Hematopoietic multipotent progenitor cell (in vitro differentiated cells): ENCODE measurements at places on chromosomes 11 and 22.
A peak's percentile ranks its signal among the peaks of the same experiment; 100 is the strongest.

- DNase-seq: no peak
Measured at GRCh38 chr11:115778928-115779650, 274.9 kb upstream of the CADM1 start.

DNA sequence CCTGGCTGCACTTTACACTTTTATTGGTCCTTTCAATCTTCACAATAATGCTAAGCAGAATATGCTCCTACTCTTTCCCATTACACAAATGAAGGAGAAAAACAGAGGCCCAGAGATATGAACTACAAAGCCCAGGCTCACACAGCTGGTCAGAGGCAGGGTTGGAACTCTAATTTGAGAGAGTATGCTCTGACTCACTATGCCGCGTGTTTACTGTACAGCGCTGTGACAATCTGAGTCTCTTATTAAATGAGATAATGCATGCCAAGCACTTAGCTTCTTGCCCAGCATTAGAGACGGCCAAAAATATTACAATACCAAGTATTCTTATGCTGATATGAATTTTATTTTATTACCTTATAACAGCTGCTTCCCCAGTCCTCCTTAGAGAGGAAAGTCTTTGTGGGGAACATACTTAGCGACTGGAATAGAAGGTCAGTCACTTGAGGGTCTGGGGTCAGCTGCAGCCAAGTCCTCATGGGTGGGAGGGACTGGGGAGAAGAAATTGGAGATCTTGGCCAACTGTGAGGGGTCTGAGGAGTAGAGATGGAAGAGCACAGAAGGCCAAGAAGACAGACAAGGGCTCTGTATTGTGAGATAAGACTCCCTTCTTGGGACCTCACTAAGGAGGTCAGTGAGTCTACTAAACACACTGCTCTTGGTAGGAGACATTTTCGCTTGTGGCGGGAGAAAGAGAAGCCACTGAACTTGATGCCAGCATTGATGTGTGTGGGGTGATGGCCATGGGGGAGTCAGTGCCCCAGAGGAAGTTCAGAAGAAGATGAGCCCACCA is 150.8 kb upstream of the TIMP3 start:
- no peak for DNase-seq

GRCh38 chr11:41665441-41666360 is 206.2 kb upstream of the LRRC4C start:
- DNase-seq: no peak

GRCh38 chr22:49789289-49790141 is 38.2 kb downstream of the BRD1 start:
- DNase-seq: no peak

GRCh38 chr22:45155050-45155840 is 8.5 kb upstream of the NUP50 start:
- DNase-seq: no peak

GRCh38 chr11:45384016-45384415 is 97.9 kb upstream of the SYT13 start:
- no peak for DNase-seq

GRCh38 chr11:31651208-31651607 is 141.6 kb downstream of the ELP4 start:
- no peak for DNase-seq

DNA sequence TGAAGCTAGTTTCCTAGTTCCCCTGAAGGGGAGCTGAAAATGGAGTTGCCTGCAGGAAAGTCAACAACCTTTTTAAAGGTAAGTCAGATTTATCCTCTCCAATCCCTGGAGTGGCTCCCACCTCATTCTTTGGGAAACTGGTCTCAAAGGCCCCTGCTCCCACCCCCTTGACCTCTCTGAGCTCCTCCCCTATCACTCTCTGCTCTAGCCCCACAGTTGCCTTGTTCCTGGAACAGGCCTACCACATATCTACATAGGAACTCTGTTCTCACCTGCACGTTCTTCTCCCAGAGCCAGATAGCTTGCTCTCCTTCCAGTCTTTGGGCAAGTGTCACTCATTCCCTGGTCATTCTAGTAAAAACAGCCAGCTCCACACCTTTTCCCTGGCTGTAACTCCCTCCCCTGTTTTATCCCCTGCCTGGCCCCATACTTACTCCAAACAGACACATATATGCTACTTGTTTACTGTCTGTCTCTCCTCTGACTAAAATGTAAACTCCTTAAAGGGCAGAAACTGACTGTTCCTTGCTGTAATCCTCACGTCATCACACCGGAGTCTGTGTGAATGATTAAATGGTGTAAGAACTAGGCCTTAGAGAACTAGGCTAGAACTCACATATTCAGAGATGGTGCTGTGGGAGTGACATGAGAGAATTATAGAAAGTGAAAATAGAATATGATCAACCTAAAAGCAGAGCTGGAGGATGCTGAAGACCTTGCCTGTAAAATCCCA is 53.3 kb downstream of the TCF20 start:
- DNase-seq: no peak

GRCh38 chr11:9771071-9771511 is 107.2 kb downstream of the SWAP70 start:
- no peak for DNase-seq

- no peak for DNase-seq
Measured at GRCh38 chr11:119924017-119924416, 195.0 kb upstream of the NECTIN1 start.

- no peak for DNase-seq
Measured at GRCh38 chr11:14356342-14356741, 2.6 kb downstream of the RRAS2 start.

- no peak for DNase-seq
Measured at GRCh38 chr11:119995730-119996491, 142.0 kb downstream of the TRIM29 start.

DNA sequence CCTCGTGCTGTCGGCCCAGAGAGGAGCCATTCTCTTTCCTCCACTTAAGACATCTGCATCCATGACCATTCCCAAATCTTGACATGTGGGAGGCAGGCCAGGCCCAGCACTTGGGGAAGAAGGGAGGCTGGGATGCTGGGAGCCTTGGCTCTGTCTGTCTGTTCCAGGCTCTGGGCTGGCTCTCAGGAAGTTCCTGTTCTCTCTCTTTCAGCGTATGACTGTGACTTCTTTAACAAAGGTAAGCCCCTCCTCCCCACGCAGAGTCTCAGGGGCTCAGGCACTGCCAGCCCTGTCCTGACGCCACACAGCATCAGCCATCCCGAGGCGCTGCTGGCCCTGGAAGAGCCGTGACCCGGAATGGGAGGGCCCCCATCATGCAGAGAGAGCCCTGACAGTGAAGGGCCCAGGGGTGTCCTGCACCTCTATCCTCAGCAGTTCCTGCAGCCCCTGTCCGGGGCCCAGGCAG is 52.4 kb downstream of the OTOG start:
- DNase-seq: no peak

DNA sequence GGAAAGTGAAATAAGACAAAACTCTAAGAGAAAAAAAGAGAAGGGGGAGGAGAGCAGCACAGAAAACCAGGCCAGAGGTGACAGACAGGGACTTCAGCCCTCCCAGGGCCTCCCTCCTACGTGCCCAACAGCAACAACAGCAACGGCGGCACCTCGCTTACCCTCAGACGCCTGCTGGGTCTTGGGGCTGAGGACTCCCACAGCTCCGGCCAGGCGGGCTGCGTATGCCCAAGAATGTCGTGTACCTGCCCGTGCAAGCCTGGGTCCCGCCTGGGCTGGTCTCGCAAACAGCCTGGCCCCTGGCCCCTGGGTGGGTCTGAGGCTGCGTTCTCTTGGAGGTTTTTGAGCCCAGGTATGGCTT is 30.5 kb downstream of the ARAP1 start:
- DNase-seq: peak; percentile 32

- DNase-seq: no peak
Measured at GRCh38 chr11:123183391-123184099, 11.5 kb downstream of the CLMP start.

GRCh38 chr11:132402071-132402684 is 1031.8 kb downstream of the NTM start:
- DNase-seq: no peak

DNA sequence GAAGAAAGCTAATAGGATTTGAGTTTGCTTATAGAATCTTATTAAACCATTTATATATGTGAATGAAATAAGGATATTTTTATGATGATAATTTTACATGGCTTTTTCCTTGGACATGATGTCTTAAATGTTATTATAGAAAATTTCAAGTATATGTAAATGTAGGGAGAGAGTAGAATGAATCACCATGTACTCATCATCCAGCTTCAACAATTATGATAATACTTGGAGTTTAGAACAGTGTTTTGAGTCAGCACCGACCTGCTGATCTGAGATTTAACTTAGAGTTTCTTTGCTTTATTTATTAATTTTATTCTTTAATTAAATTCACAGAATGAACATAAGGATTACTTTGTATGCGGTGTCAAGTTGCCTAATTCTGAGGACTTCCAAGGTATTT is 193.5 kb downstream of the UVRAG start:
- DNase-seq: no peak

GRCh38 chr11:75421902-75422247 is 11.1 kb downstream of the KLHL35 start:
- DNase-seq: no peak

DNA sequence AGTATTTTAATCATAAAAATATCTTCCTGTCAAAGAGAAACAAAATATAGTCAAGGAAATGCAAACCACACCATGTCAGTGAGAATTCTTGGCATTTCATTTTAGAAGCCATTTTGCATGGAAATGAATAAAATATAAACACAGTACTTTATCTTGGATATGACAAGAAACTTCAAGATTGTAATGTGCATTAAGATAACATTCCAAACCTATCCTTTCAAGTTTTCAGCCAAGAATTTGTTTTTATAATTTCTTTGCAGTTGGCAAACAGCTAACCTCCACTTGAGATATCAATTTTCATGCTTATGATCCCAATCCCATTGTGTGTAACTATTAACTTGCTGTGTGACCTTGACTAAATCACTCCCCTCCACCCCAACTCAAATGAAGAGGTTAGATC is 59.3 kb upstream of the WT1 start:
- DNase-seq: no peak

- DNase-seq: no peak
Measured at GRCh38 chr11:23406131-23406819, 546.0 kb upstream of the CCDC179 start.

GRCh38 chr11:2991452-2992233 is 486 bp downstream of the NAP1L4 start:
- DNase-seq: peak; percentile 34

DNA sequence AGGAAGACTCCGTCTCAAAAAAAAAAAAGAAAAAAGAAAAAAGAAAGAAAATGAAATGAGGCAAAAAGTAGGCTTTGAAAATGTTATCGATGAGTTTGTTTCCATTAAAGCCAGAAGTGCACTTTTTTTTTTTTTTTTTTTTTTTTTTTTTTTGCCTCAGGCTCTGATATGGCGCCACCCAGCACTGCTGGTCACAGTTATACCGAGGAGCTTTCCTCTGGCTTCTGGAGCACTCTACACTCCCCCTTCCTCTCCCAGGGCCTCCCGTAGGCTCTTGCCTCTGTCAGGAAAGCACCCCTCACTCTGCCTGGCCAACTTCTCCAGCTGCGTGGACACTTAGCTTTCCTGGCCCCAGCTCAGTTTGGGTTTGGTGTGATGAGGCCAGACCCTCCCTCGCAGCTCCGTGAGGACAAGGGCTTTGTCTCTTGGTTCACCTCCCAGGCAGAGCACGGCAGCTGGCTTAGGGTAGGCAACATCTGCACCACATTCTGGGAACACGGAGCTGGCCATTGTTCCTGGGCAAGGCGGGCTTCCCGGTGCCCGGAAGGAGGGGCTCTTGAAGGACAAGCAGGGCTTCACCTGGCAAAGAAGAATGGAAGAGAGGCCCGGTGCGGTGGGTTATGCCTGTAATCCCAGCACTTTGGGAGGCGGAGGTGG is 16.9 kb downstream of the FADS2 start:
- DNase-seq: no peak

- DNase-seq: no peak
Measured at GRCh38 chr22:46355996-46356471, 20.5 kb downstream of the TRMU start.

GRCh38 chr11:74755395-74755995 is 6.8 kb downstream of the RNF169 start:
- no peak for DNase-seq

GRCh38 chr11:36030731-36031281 is 86.9 kb downstream of the LDLRAD3 start:
- no peak for DNase-seq

GRCh38 chr22:22761606-22761962 is 117.2 kb downstream of the GGTLC2 start:
- no peak for DNase-seq

GRCh38 chr11:10651656-10652361 is 41.7 kb downstream of the IRAG1 start:
- no peak for DNase-seq

- DNase-seq: no peak
Measured at GRCh38 chr11:78331711-78332110, 85.9 kb downstream of the GAB2 start.

- DNase-seq: no peak
Measured at GRCh38 chr11:12680246-12680939, 6.2 kb downstream of the TEAD1 start.

DNA sequence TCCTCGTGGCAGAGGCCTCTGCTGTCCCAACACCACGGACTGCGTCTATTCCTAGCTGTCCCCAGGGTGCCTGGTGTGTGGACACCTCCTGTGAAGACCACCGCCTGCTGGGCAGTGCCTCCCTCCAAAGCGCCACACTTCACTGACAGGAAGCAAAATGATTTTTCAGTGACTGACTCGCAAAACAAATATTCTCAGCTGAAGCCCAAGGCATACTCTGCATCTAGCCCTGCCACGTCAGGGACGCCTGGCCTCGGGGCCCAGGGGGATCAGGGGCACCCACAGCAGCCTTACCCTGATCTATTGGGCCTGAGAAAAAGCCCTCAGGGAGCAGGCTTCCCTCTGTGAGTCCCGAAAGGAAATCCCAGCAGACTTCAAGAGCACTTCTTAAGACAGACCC is 2.2 kb downstream of the BRD1 start:
- DNase-seq: no peak

GRCh38 chr11:102426000-102426399 is 26.6 kb downstream of the TMEM123 start:
- DNase-seq: no peak

GRCh38 chr11:119181677-119182412 is 3.4 kb upstream of the NHERF4 start:
- DNase-seq: no peak

DNA sequence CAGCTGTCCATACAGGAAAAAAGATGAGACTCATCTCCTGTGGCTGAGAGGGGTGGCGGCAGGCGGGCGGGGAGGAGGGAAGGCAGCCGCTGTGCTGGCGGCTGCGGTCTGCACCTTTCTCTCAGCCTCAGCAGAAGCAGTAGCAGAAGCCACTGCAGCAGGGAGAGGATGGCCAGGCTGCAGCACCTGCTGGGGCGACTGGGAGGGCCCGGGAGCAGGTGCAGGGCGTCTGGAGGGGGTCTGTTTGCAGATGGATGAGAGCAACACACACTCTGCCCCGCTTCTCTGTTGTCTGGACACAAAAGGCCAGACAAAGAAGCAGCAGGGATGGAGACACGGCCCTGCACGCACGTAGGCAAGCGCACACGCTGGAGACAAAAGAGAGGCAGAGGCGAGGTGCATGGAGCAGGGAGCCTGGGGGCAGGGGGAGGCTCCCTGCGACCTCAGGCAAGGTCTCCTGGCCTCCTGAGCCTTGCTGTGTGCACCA is 9.3 kb upstream of the MIAT start:
- peak; percentile 41 for DNase-seq

GRCh38 chr22:40114411-40114810 is 63.3 kb upstream of the TNRC6B start:
- no peak for DNase-seq

GRCh38 chr11:2790568-2790921 is 90.8 kb upstream of the KCNQ1OT1 start:
- no peak for DNase-seq
